Dermis microvascular lymphatic vessel endothelial cell (primary cell): ENCODE measurements at places on chromosomes 1 and 21. TPM values are rescaled to one million over a fixed set of nuclear protein-coding genes. Genes with fewer than 3 reads are reported as not detected.

Gene RAB25
- total RNA-seq: not detected in 2 replicates

Gene FLVCR1
- 6.9 and 11.3 TPM in 2 replicates for total RNA-seq

Gene SUCO
- 12.5 and 15.2 TPM in 2 replicates for total RNA-seq

Gene HAO2
- total RNA-seq: under 0.01 TPM in 1 of 2 replicates, not detected in the other

Gene KPRP
- not detected in 2 replicates for total RNA-seq

Gene OR10J1
- total RNA-seq: not detected in 2 replicates

Gene AMY1B
- total RNA-seq: not detected in 2 replicates

Gene SLAMF9
- total RNA-seq: not detected in 2 replicates

Gene KCNN3
- total RNA-seq: 1.0 and 1.8 TPM in 2 replicates

GRCh38 chr1:42853116-42853884 is 6.9 kb downstream of the ZNF691 start:
- no peak for DNase-seq

DNA sequence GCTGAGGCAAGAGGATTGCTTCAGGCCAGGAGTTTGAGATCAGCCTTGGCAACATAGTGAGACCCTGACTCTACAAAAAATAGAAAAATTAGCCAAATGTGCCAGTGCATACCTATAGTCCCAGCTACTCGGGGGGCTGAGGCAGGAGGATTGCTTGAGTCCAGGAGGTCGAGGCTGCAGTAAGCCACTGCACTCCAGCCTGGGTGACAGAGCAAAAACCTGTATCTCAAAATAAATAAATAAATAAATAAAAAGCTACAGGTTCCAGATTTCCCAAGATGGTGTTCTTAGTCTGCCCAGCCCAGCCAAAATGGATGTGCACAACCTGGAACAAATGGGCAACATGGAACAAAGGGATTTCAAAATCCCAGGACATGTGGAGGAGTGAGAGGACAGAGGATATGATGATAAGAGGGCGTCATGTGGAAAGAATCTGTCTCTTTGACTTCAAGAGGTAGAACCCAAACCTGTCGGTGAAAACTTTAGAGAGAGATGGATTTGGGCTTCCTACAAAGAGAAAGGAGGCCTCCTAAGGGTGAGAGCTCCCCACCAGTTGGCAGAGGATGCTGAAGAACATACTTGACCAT is 3.2 kb downstream of the EDARADD start:
- no peak for DNase-seq

GRCh38 chr1:187641463-187641862 is 812.7 kb downstream of the PLA2G4A start:
- DNase-seq: no peak

DNA sequence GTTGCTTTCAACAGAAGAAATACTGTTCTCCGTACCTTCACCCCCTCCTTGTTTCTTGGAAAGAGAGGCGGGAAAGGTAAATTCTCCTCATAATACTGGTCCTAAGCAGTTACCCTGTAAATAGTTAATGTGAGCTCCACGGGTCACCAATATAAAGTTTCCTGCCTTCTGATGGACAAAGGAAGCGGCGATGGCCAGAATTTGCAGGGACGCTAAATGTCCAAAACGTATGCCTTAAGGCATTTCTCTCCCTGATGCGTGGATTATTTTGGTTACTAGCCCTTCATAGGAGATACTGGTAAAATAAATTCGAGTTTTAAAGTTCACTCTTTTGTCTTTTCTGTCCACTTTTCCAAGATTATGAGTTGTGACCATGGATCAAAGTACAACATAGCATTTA is 898 bp upstream of the PTGS2 start:
- DNase-seq: no peak

- no peak for DNase-seq
Observed at GRCh38 chr1:208787219-208787618, 543.0 kb upstream of the PLXNA2 start.

- no peak for DNase-seq
Observed at GRCh38 chr1:18962121-18962721, 5.7 kb upstream of the IFFO2 start.

- DNase-seq: no peak
Observed at GRCh38 chr1:190177555-190177954, 300.1 kb downstream of the BRINP3 start.

DNA sequence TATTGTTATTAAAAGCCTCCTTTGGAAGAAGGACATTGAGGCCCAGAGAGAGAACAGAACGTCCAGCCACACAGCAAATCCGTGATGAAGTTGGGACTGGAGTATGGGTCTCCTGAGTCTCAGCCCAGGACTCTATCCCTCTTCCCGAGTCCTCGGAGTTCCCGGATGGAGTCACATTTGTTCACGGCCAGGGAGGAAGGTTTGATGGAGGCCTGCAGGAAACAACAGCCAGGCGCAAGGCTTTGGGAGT is 357 bp upstream of the TXLNA start:
- no peak for DNase-seq

DNA sequence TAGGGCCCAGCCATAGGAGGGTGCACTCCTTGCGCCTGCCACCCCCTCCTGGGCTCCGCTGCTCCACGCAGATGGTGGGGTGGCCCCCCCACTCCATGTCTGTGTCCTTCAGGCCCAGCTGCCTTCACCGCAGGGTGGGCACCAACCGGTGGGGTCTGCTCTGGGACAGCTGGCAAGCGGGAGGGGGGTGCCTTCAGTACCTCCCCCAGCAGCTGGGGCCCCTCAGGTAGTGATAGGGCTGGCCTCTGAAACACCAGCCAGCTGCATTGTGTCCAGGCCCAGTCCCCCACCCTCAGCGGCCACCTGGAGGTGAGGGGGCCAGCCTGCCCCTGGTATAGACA is 360 bp downstream of the GJC2 start:
- DNase-seq: no peak

- DNase-seq: no peak
Observed at GRCh38 chr1:171344473-171344820, 30.5 kb downstream of the FMO4 start.

DNA sequence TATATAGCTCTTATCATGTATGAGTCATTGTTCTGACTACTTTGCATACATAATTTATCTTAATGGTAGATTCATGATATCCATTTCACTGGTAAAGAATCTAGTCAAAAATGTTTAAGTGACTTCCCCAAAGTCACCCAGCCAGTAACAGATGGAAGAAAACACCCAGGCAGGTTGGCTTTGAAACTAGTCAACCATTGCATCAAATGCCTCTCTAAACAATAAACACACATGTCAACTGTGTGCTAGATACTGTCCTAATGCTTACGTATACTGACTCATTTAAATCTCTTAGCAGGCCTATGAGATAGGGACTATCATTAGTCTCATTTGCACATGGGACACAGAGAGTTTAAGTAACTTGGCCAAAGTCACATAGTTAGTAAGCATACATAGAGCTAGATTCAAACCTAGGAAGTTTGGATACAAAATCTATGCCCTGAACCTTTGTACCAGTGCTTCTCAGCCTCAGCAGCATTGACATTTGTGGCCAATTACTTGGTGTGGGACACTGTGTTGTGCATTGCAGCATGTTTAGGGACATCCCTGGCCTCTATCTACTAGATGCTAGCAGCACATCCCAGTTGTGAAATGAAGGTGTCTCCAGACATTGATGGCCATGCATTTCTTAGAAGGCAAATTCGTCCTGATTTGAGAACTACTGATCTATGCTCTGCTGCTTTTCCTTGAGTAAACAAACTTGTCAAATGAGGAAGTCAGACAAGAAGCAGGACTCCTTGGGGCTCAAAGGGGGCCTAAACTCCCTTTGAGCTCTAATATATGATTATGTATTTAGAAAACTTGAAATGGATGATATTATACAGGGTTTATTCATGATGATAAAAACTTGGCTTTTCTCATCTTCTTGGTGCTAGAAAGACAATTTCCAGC is 316.3 kb downstream of the KCNH1 start:
- no peak for DNase-seq

GRCh38 chr1:10867138-10867721 is 70.8 kb upstream of the CASZ1 start:
- peak; percentile 30 for DNase-seq

- DNase-seq: no peak
Observed at GRCh38 chr1:209614906-209615305, 31.4 kb downstream of the CAMK1G start.

GRCh38 chr1:165408518-165408917 is 36.4 kb downstream of the RXRG start:
- no peak for DNase-seq

DNA sequence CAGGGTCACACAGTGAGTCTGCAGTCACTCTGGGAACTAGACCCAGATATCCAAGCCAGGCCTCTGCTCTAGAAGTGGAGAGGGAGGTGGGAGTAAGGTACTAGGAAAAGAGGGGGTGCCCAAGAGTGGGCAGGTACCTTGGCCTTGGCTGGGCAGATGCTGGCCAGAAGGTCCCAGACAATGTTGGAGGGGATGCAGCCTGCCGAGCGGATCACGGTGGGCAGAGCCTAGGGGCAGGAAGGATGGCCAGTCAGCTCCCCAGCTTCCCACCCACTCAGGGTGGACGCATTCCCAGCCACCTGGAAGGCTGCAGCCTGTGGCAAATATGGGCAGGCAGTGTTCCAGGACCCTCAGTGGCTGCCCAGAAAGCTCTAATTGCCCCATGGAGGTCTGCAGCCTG is 23.3 kb downstream of the SPOCD1 start:
- DNase-seq: no peak

DNA sequence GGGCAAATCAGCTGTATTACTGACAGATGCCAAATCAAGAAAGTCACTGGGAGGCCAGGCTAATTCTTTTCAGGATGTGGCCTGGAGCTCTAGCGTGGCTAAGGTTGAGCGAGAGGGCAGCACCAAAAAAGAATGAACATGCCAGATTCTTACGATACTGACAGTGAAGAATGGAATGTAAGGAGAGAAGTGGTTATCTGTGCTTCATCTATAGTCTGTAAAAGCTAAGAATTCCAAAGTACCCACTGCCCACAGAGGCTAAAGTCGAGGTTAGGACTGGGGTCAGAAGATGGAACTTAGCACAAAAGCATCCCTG is 32.7 kb downstream of the TFAP2E start:
- no peak for DNase-seq

DNA sequence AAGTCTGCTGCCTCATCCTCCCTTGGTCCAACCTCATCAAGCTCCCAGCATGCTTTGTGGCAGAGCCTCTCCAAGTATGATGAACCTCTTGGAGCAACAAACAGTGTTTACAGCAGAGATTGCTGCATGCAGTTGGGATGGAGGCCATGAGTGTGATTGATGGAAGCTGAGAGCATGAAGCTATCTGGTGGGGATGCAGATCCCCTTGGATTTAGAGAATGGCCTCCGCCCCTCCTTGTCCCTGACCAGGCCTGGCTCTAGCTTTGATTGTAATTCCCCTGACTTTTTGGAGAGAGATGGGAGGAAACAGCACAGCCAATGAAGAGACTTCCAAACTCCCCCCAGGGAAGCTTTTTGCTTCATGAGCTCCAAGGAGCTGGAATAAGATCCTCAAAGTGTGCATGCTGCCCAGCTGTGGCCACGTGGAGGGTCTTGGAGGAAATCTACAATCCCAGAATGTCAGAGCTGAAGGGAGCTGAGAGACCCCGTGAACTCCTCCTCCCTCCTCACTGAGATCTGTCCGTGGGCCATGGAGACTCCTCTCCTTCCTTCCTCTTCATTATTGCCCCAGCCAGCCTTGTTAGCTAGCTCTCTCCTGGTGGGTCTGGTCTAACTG is 165.3 kb upstream of the USP24 start:
- DNase-seq: no peak

- no peak for DNase-seq
Observed at GRCh38 chr1:67679691-67680090, 5.3 kb upstream of the GADD45A start.

DNA sequence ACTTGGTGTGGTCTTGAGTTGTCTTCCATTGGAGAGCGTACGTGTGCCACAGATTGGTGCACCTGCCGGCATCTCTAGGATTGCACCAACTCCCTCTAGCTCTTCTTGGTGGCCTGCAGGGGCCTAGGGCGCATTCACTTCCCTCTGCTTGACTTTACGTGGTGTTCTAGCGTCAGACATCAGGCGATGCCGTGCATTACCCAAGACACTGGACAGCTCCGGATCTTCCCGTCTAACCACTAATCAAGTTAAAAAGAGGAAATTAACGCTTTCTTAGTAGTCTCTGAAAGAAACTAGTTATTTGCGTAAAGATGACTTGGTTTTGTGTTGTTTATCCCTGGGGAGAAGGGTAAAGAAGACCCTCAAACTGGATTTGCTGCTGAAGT is 510 bp upstream of the IL10RB start:
- no peak for DNase-seq

DNA sequence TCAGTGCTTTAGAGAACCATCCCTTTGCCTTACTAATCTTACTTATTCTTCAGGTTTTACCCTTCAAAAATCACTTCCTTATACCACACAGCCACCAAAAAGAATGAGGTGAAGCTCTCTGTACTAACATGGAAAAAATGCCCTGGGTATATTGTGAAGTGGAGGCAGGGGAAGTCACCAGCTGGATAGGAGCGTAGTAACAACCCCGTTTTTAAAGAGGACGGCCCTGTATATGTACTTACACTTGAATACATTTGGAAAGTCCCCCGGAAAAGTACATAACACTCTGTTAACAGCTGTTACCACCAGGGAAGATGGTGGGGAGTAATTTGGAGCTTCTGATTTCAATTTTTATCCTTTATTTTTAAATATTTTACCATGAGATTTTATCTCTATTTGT is 28.2 kb upstream of the KHDRBS1 start:
- DNase-seq: peak; percentile 52

DNA sequence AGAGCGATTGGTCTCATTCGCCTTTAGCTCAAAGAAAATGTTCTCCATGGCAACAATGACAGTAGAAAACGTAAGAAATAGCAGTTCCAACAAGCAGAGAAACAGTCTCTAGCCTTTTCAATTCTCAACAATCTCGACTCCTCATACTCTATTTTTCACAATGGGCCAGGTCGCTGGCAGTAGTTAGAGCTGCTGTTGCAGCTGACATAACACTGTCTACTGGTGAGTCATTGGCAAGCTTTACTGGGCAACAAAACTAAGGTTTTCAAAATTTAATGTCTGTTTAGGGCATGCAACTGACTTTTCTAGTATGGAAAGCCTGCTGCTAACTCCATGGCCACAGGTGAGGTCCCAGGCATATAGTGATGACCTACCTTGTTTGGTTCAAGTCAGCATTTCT is 221.1 kb upstream of the KAZN start:
- DNase-seq: no peak

GRCh38 chr1:11138952-11139351 is 39.3 kb upstream of the EXOSC10 start:
- DNase-seq: peak; percentile 27

GRCh38 chr1:60589916-60590315 is 492.4 kb upstream of the NFIA start:
- no peak for DNase-seq

- no peak for DNase-seq
Observed at GRCh38 chr1:200775850-200776249, 37.2 kb downstream of the CAMSAP2 start.

DNA sequence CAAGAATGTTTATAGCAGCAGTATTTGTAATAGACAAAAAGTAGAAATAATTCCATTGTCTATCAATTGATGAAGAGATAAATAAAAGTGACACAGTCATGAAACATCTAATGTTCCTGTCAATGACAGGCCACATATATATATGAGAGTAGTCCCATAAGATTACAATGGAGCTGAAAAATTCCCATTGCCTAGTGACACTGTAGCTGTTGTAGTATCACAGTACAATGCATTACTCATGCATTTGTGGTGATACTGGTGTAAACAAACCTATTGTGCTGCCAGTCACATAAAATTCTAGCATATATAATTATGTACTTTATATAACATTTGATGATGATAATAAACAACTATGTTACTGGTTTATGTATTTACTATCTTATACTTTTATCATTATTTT is 141.9 kb upstream of the LYPLAL1 start:
- no peak for DNase-seq
